ENCODE measurements at places on chromosomes 1 and 21.

- H3K36me3 ChIP-seq, result no peaks in the 10 kb centered on the region
- H3K4me1 ChIP-seq, result no peaks in the 10 kb centered on the region
- no peak overlapping the region for H3K27ac ChIP-seq
- no peaks in the 10 kb centered on the region for H3K27me3 ChIP-seq
- no peak for DNase-seq
These were observed 2.1 kb downstream of the MROH7 start for GRCh38 chr1:54643736-54644135.

- no peak overlapping the region for H3K27ac ChIP-seq
- no peak for DNase-seq
- H3K4me1 ChIP-seq, result no peaks in the 10 kb centered on the region
- H3K36me3 ChIP-seq, result no peaks in the 10 kb centered on the region
These were observed 532.8 kb upstream of the DEPDC1 start for GRCh38 chr1:69029649-69030048.

GRCh38 chr1:205792481-205792881 is 17.2 kb upstream of the RAB29 start:
- H3K27me3 ChIP-seq, result no peaks in the 10 kb centered on the region
- no peak overlapping the region for H3K4me3 ChIP-seq
- H3K4me1 ChIP-seq, result no peaks in the 10 kb centered on the region
- DNase-seq, result no peak

GRCh38 chr1:162497104-162497722 is 405 bp upstream of the UHMK1 start:
- H3K27ac ChIP-seq, result peak overlapping the region; percentile 93
- H3K4me1 ChIP-seq, result peaks cover 27% of the 10 kb centered on the region
- H3K36me3 ChIP-seq, result peaks cover 2% of the 10 kb centered on the region
- H3K4me3 ChIP-seq, result peak overlapping the region; percentile 67
- DNase-seq, result no peak

DNA sequence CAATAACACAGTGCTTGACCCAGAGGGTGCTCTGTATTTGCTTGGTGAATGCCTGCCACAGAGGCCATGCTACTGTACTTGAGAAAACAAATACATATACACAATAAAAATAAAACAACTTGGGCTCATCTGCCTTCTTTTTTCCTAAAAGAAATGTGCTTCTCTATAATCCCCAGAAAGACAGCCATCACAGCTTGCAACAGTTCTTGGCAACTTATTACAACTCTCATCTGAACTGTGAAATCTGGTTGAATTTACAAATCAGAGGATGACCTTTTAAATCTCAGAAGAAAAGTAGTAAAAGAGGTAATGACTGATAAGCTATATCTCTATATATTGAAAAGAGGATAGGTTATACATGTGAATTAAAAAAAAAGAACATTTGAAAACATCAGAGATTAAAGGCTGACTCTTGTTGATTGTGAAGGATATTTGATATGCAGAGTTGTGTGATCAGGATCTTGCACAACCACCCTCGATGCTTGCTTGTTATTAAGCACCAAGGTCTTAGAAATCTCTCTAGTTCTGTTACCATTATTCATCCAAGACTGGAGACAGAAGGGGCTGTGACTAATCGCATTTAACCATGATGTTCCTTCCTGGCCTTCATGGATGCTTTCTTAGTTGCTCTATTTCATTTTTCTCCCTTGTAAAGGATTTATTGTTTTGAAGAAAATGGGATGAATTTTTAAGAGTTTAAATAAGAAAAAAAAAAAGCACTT is 213.4 kb downstream of the APP start:
- no peak for DNase-seq
- H3K27ac ChIP-seq, result no peak overlapping the region
- no peak overlapping the region for H3K4me3 ChIP-seq
- no peaks in the 10 kb centered on the region for H3K36me3 ChIP-seq
- H3K27me3 ChIP-seq, result no peaks in the 10 kb centered on the region

GRCh38 chr1:53087332-53088285 is 25.6 kb downstream of the PODN start:
- no peak overlapping the region for H3K27ac ChIP-seq
- H3K4me1 ChIP-seq, result no peaks in the 10 kb centered on the region
- H3K27me3 ChIP-seq, result no peaks in the 10 kb centered on the region

DNA sequence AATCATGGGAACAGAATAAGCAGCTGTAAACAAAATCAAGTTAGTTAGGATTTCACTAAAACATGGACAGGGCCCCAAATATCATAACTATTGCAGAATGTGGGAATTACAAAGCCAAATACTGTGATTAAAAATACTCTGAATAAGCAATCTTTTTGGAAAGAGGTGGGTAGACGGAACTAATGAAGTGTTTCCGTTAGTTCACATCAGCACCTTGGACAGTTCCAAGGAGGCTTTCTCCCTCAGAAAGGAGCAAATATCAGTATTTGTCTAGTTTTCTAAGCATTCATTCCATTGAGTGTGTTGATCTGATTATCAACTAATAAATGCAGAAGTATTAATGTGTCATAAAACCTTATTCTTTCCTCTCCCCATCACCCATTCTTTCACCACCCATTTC is 97.4 kb downstream of the FAM78B start:
- H3K36me3 ChIP-seq, result no peaks in the 10 kb centered on the region
- no peak overlapping the region for H3K27ac ChIP-seq
- no peaks in the 10 kb centered on the region for H3K27me3 ChIP-seq
- no peak overlapping the region for H3K4me3 ChIP-seq
- DNase-seq, result no peak
- no peaks in the 10 kb centered on the region for H3K4me1 ChIP-seq

DNA sequence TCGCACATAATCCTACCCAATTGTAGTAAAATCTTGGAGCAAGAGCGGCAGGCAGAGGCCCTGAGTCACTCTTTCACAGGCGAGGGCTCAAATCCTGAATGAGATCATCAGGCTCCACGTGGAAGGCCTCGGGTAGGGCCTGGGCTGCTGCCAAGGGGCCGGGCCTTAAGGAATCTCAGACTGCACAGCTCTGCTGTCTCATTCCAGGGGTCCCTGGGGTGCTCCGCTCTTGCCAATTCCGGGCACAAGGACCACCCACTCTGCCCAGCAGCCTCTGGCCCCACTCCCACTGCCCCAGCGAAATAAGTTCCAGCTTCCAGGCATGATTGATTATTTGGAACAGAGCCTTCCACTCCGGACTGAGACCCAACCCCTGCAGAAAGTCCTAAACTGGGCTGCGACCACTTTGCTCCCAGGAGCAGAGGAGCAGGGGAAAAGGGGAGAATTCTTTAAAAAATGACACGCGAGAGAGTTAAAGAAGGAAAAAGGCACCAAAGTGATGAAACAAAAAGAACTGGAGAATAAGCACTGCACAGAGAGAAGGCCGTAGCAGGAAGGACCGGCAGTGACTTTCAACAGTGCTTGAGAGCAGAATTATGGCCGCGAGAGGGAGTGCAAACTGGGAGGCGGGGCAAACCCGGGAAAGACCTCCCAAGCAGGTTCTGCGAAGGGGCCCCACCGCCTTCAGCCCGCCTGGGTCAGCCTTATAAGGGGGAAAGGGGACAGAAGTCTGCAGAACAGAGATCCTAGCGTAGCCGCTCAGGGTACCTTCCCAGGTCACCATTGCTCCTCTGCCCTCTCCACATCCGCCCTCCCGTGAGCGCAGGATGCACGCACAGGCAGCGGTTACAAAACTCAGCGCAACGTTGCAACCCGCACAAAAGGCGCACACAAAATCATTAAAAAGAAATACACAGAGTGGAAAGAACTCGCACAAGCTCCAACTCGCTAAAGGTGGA is 2.0 kb downstream of the ADAMTS1 start:
- no peaks in the 10 kb centered on the region for H3K36me3 ChIP-seq
- H3K4me3 ChIP-seq, result peak overlapping the region; percentile 31
- peaks cover 15% of the 10 kb centered on the region for H3K4me1 ChIP-seq
- H3K27ac ChIP-seq, result no peak overlapping the region
- peaks cover 19% of the 10 kb centered on the region for H3K27me3 ChIP-seq

DNA sequence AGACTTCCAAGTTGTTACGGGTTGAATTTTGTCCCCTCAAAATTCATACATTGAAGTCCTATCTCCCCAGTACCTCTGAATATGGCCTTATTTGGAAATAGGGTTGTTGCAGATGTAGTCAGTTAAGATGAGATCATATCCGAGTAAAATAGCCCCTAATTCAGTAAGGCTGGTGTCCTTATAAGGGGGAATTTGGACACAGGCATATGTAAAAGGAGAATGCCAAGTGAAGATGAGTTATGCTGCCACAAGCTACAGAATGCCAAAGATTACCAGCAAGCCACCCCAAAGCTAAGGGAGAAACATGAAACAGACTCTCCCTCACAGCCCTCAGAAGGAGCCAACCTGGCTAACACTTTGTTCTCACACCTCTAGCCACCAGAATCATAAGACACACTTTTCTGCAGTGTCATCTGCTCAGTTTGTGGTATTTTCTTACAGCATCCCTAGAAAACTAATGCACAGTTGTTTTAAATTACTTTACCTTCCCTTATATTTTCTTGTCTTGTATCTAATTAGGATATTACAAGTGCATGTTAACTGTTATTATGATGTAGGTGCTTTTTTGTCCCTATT is 43.3 kb upstream of the PRDX6 start:
- no peak overlapping the region for H3K4me3 ChIP-seq
- H3K4me1 ChIP-seq, result peaks cover 17% of the 10 kb centered on the region
- H3K27me3 ChIP-seq, result no peaks in the 10 kb centered on the region
- H3K36me3 ChIP-seq, result no peaks in the 10 kb centered on the region
- no peak for DNase-seq

DNA sequence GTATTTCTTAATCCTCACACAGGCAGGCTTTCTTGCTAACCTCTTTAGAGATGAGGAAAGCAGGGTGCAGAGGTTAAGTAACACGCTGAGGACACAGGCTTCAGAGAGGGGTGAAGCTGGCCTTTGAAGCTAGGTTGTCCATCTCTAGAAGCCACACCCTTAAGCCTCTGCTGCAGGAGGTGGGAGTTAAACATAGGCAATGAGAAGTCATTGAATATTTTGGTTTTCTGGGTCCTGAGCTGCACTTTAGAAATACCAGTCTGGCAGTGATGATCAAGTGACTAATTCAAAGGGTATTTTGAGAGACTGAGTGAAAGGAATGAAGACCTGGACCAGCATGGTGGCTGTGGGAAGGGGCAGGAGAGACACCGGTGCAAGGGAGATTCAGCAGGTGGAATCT is 9.9 kb downstream of the KCNJ15 start:
- H3K36me3 ChIP-seq, result no peaks in the 10 kb centered on the region
- no peak for DNase-seq
- H3K4me1 ChIP-seq, result no peaks in the 10 kb centered on the region
- no peak overlapping the region for H3K4me3 ChIP-seq
- H3K27me3 ChIP-seq, result no peaks in the 10 kb centered on the region
- no peak overlapping the region for H3K27ac ChIP-seq

DNA sequence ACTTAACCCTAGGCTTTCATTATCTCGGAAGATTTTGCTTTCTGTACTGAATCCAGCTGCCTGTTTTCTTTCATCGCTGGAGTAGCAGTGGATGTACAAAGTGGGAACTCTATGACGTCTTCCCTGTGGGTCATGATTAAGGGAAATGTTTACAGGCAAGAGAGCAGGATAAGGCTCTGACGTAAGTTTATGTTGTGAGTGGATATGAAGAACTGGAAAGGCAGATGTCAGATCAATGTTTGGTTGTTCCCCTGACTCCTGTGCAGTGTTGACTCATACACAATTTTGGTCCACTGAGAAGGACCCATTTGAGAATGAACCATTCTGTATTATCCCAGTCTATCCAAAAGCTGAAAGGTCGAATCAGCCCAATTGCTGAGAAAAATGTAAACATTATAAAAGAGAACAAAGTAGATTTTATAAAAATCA is 292.4 kb downstream of the GRIK1 start:
- H3K36me3 ChIP-seq, result no peaks in the 10 kb centered on the region
- peak overlapping the region; percentile 65 for H3K27ac ChIP-seq
- no peak for DNase-seq
- no peaks in the 10 kb centered on the region for H3K4me1 ChIP-seq

GRCh38 chr1:84344286-84344685 is 42.8 kb downstream of the SAMD13 start:
- H3K4me1 ChIP-seq, result no peaks in the 10 kb centered on the region
- peaks cover 3% of the 10 kb centered on the region for H3K27me3 ChIP-seq
- no peak for DNase-seq
- no peak overlapping the region for H3K4me3 ChIP-seq
- no peaks in the 10 kb centered on the region for H3K36me3 ChIP-seq
- no peak overlapping the region for H3K27ac ChIP-seq

- no peaks in the 10 kb centered on the region for H3K27me3 ChIP-seq
- H3K4me1 ChIP-seq, result peaks cover 29% of the 10 kb centered on the region
- no peak for DNase-seq
These were observed 6.5 kb downstream of the C1orf35 start for GRCh38 chr1:228096416-228097332.

DNA sequence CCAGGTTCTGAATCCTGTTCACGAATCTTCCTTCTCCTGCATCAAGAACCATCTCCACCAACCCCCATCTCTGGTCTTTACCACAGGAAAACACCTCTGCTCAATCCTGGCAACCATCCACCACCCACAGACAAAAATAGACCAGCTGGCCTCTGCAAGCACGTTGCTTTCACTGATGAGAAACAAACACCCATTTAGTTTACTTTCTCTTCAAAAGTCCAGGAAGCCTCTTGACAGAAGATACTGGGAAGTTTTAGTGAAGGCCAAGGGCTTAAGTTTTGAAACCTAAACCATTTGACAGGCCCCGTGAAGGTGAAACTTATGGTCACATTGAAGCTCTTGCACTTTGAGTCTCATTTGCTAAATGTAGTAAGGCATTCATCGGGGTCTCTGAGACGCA is 122.6 kb upstream of the PPP2R5A start:
- H3K4me1 ChIP-seq, result peaks cover 24% of the 10 kb centered on the region
- no peak overlapping the region for H3K4me3 ChIP-seq
- no peaks in the 10 kb centered on the region for H3K36me3 ChIP-seq
- H3K27me3 ChIP-seq, result no peaks in the 10 kb centered on the region
- DNase-seq, result peak; percentile 12
- H3K27ac ChIP-seq, result no peak overlapping the region

GRCh38 chr21:36591326-36591970 is 107.5 kb upstream of the SIM2 start:
- DNase-seq, result no peak
- H3K4me1 ChIP-seq, result no peaks in the 10 kb centered on the region
- no peak overlapping the region for H3K27ac ChIP-seq
- no peak overlapping the region for H3K4me3 ChIP-seq
